ENCODE measurements at places on chromosomes 12 and 14. TPM values are rescaled to one million over a fixed set of nuclear protein-coding genes. Genes with fewer than 3 reads are reported as not detected.

Gene ENDOU
- under 0.01 TPM for total RNA-seq

Gene ITGB7
- under 0.01 TPM for total RNA-seq

Gene PRH2
- total RNA-seq, result 0.28 TPM

Gene HAL
- 0.56 TPM for total RNA-seq

- peaks cover 2% of the 10 kb centered on the region for H3K4me1 ChIP-seq
- no peak for DNase-seq
- peaks cover 75% of the 10 kb centered on the region for H3K27me3 ChIP-seq
- no peaks in the 10 kb centered on the region for H3K36me3 ChIP-seq
These were observed 2.1 kb downstream of the SLC6A12 start for GRCh38 chr12:211639-212414.

GRCh38 chr12:122080149-122081082 lies 1.9 kb downstream of the MLXIP start:
- peaks cover 10% of the 10 kb centered on the region for H3K4me1 ChIP-seq
- peaks cover 11% of the 10 kb centered on the region for H3K36me3 ChIP-seq
- peak overlapping the region; percentile 39 for H3K27ac ChIP-seq

DNA sequence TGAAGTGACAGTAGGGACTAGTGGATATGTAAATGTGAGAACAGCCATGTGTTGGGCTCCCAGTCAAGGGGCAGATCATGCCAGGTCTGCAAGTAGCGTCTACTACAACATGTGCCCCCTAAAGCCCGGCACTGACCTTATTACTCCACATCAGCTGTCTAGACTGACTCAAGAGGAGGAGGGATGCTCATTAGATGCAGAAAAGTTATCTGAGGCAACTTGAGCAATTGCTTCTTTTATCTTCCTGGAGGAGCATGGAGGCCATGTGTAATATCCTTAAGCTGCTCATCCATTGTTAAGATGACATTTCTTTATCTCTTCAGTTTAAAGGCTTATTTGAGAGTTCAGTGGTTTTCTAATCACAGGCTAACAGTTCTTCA lies 404.7 kb upstream of the FLRT2 start:
- no peak overlapping the region for H3K4me3 ChIP-seq
- H3K27me3 ChIP-seq, result no peaks in the 10 kb centered on the region
- no peak overlapping the region for H3K27ac ChIP-seq
- DNase-seq, result no peak

DNA sequence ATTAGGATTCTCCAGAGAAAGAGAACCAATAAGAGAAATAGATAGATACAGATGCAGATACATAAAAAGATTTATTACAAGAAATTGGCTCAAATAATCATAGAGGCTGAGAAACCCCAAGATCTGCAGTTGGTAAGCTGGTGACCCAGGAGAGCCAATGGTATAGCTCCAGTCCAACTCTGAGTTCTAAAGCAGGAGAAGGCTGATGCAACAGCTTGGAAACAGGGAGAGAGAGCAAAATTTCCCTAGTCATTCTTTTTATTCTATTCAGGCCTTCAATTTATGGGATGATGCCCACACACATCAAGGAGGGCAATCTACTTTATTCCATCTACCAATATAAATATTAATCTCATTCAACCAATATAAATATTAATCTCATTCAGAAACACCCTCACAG lies 218.2 kb downstream of the PRKD1 start:
- peak; percentile 46 for DNase-seq
- no peaks in the 10 kb centered on the region for H3K36me3 ChIP-seq
- no peaks in the 10 kb centered on the region for H3K27me3 ChIP-seq
- H3K4me3 ChIP-seq, result no peak overlapping the region
- no peaks in the 10 kb centered on the region for H3K4me1 ChIP-seq
- H3K27ac ChIP-seq, result no peak overlapping the region

DNA sequence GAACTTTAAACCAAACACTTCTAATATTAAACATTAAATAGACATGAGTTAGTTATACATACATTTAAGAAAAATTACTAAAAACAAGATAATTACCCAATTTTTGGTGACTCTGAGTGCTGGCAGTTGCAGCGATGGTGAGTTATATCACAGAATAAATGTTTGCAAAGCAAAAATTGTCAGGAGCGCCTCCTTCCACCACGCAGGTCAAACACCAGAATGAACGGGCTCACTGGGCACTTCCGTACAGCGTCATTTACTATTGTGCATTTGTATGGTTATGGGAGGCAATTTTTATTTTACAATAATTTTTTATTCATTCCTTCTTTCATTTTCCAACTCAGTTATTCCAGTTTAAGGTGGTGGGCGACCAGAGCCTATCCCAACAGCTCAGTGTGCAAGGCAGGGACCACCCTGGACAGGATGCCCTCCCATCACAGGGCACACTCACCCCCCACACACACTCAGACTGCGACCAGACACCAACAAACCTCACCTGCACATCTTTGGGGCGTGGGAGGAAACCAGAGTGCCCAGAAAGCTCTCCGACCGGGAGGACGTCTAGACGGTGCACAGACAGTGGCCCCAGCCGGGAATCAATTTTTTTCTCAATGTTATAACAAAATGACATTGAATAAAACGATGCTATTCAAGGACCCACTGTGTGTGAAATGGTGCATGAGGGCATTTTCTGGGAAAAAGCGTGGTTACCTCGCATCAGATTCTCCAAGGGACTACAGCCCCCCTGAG lies 67.2 kb downstream of the TESC start:
- peaks cover 20% of the 10 kb centered on the region for H3K36me3 ChIP-seq
- no peak for DNase-seq
- peaks cover 2% of the 10 kb centered on the region for H3K4me1 ChIP-seq
- H3K27me3 ChIP-seq, result peaks cover 7% of the 10 kb centered on the region

DNA sequence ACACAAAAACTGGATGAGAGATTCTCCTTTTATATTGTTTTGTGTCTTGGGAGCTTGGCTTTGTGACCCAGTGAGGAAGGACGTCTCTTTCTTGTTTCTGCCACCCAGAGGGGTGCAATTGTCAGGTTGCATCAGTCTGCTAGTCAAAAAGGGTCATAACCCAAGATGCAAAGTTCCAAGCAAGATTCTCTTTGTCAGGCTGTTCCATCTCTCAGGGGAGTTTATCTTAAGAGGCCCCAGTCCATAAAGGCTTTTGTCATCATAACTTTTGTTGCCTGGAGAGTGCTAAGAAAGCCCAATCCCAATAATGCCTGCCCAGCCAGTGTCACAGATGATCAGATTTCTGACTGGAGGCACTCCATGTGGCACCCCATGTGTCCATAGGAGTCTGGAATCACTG lies 444.9 kb downstream of the TRHDE start:
- no peaks in the 10 kb centered on the region for H3K27me3 ChIP-seq
- H3K27ac ChIP-seq, result no peak overlapping the region
- no peaks in the 10 kb centered on the region for H3K4me1 ChIP-seq
- no peak for DNase-seq

DNA sequence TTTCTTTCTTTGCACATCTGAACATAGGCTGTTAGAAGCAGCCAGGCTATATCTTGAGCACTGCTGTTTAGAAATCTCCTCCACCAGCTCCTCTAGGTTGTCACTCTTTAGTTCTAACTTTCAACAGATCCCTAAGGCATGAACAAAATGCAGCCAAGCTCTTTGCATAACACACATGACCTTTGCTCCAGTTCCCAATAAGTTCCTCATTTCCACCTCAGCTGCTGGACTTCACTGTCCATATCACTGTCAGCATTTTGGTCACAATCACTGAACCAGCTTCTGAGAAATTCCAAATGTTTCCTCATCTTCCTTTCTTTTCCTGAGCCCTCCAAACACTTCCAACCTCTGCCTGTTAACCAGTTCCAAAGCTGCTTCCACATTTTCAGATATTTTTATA lies 27.6 kb upstream of the C14orf132 start:
- no peaks in the 10 kb centered on the region for H3K4me1 ChIP-seq
- peaks cover 2% of the 10 kb centered on the region for H3K27me3 ChIP-seq
- H3K4me3 ChIP-seq, result no peak overlapping the region
- H3K27ac ChIP-seq, result no peak overlapping the region
- DNase-seq, result no peak

DNA sequence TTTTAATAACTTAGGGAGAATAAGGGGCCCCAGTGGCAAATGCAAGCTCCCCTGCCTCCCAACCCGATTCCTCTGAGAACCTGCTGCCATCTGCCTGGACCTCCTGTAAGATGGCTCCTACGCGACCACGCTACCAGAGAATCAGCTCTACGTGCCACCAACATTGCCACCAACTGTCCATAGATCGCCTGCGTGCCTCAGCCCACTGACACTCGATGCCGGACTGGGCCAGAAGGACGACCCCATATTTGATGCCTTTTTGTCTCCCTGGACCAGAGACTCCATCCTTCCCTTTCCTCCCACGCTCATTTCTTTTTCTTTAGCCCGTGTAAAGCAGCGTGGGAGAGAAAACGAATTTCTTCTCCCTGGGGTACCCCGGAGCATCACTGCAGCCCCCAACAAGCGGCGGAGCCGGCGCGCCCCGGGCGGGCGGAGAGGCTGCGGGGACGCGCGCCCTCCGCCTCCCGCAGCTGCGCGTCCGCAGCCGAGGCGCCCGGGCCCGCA lies 565 bp upstream of the KLHL42 start:
- H3K27ac ChIP-seq, result peak overlapping the region; percentile 77
- H3K36me3 ChIP-seq, result 0 out of 2 replicates have a peak, but pooled peaks cover 5% of the 10 kb centered on the region
- no peaks in the 10 kb centered on the region for H3K27me3 ChIP-seq
- no peak for DNase-seq
- peak overlapping the region; percentile 61 for H3K4me3 ChIP-seq

All from IMR-90 (cell line).